ENCODE measurements at places on chromosomes 3 and 15. TPM values are rescaled to one million over a fixed set of nuclear protein-coding genes. Genes with fewer than 3 reads are reported as not detected.

The SLC6A6 gene
- 18.4 TPM for total RNA-seq

The ZDHHC19 gene
- not detected for total RNA-seq

The CDHR4 gene
- total RNA-seq = not detected

The CHRNA7 gene
- 0.19 TPM for total RNA-seq

The LRRIQ4 gene
- total RNA-seq = 0.19 TPM

The SPESP1 gene
- total RNA-seq = 4.2 TPM

The SLC15A2 gene
- total RNA-seq = 0.19 TPM

The RBPMS2 gene
- not detected for total RNA-seq

The SNTN gene
- not detected for total RNA-seq

The GNAT1 gene
- not detected for total RNA-seq

The FSIP1 gene
- total RNA-seq = 1.3 TPM

The DLL4 gene
- total RNA-seq = 0.28 TPM

The PPP2R3A gene
- 11.8 TPM for total RNA-seq

The CCNB2 gene
- total RNA-seq = 5.1 TPM

The USP3 gene
- total RNA-seq = 36.4 TPM

The PARP9 gene
- total RNA-seq = 15.7 TPM

The C3orf22 gene
- total RNA-seq = not detected

The CCR1 gene
- under 0.01 TPM for total RNA-seq

The MIX23 gene
- total RNA-seq = 53.5 TPM

The CCDC9B gene
- 18.0 TPM for total RNA-seq

The ARL8B gene
- total RNA-seq = 30.1 TPM

The PPM1L gene
- total RNA-seq = 2.3 TPM

The TMEM108 gene
- under 0.01 TPM for total RNA-seq

The SIDT1 gene
- total RNA-seq = 0.28 TPM

The SLC25A36 gene
- 118 TPM for total RNA-seq

The GOLGA8R gene
- total RNA-seq = 4.8 TPM

The ARHGAP31 gene
- 7.6 TPM for total RNA-seq

The GOLGA6D gene
- not detected for total RNA-seq

The PLA2G4D gene
- under 0.01 TPM for total RNA-seq

The TMOD2 gene
- total RNA-seq = 4.4 TPM

The HYAL3 gene
- total RNA-seq = 6.8 TPM

The SLC22A13 gene
- total RNA-seq = 0.58 TPM

The C3orf85 gene
- total RNA-seq = not detected

The HHATL gene
- not detected for total RNA-seq

All from regular cardiac myocyte (primary cell).